ENCODE measurements at places on chromosomes 6 and 20.

GRCh38 chr6:108170332-108171290 lies 4.8 kb downstream of the NR2E1 start:
- DNase-seq, result no peak

GRCh38 chr20:58251979-58252591 lies 23.6 kb upstream of the ANKRD60 start:
- DNase-seq, result no peak

GRCh38 chr6:47111685-47112084 lies 69.6 kb upstream of the ADGRF1 start:
- DNase-seq, result no peak

- DNase-seq, result no peak
These were observed 324.2 kb upstream of the MAN1A1 start for GRCh38 chr6:119673741-119674140.

GRCh38 chr6:130322673-130323268 lies 43.0 kb upstream of the TMEM200A start:
- DNase-seq, result no peak

DNA sequence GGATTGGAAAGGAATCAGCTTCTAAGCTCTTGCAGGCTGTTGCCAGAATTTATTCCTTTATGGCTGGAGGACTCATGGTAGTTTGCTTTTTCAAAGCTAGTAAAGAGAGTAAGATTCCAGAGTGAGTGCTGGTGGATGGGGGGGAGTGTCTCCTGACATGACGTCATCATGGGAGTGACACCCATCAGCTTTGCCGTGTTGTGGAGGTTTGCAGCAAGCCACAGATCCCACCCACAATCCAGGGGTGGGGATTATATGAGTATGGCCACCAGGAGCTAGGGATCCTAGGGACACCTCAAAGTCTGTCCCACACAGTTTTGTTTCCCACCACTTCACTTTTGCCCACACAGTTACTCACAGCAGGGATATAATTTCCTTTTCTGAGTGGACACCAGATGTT lies 28.7 kb upstream of the PMEPA1 start:
- DNase-seq, result no peak

DNA sequence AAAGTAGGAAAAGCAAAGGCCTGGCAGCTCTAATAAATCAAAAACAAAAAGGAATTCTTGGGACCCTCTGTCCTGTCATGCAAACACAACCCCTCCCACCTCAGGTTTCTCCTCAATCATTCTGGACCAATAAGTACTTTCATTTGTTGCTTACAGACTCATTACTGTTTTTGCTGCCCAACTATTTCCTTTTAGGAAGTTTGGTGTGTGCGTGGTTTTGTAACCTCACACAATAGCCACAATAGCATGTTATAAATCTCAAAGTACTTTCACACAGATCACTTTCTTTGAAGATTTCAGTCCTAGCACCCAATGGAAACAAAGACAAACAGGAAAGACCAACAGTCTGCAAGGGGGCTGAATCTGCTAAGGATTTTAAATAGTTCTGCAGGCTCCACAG lies 4.5 kb downstream of the MRPL14 start:
- DNase-seq, result no peak

- no peak for DNase-seq
These were observed 81.3 kb upstream of the BHLHE23 start for GRCh38 chr20:63087872-63088680.

- DNase-seq, result no peak
These were observed 19.9 kb downstream of the PMEPA1 start for GRCh38 chr20:57689745-57690481.

DNA sequence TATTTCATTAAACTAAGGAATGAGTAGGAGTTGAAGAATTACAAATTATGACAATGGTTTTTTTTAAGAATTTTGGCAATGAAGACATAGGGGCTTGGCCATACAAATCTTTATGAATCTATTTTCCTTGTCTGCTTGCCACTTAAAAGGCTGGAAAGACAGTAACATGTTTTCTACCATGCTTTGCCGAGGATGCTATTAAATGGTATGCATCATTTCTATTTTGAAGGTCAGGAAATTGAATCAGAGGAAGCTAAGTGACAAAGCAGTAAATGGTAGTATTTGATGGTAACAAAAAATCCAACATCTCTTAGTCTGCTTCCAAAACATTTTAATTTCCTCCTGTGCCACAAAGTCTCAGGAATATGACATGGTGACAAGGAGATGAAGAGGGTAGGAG lies 287.2 kb downstream of the RFPL4B start:
- no peak for DNase-seq

DNA sequence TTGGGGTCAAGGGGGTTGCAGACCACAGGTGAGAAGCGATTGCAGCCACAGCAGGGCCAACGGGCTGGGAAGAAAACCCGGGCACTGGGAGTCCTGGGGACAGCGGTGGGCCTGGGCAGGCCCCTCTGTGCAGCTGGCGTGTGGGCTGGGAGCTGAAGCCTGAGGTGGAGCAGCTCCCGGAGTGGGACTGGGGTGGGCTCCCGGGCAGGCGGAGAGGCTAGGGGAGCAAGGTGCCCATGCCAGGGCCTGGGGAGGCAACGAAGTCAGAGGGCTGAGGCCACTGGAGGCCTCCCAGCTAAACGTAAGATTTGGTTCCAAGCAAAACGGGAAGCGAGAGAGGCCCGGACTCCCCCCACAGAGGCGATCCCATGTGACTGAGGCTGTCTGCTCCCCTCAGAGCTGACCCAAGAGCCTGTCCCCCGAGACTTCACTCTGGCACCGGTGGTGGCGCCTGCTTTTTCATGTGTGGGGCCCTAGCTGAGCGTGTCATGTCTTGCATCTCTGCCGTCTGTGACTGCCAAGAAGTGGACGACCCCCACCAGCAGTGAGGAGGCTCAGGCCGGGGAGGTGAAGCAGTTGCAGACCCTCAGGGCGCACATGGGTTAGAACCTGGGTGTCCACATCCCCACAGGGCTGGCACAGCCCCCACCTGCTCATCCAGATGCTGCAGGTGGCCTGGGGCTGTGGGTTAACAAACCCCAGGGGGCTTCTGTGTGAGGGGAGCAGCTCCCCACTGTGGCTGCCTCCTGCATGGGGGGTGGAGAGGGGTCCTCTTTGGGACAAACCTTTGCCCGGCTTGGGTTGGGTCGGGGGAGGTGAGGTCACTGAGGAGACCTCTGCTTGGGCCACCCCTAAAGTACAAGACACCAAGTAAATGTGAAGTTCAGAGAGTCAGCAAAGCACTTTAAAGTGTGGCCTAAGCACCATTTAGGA lies 212.3 kb downstream of the TAF4 start:
- DNase-seq, result no peak

DNA sequence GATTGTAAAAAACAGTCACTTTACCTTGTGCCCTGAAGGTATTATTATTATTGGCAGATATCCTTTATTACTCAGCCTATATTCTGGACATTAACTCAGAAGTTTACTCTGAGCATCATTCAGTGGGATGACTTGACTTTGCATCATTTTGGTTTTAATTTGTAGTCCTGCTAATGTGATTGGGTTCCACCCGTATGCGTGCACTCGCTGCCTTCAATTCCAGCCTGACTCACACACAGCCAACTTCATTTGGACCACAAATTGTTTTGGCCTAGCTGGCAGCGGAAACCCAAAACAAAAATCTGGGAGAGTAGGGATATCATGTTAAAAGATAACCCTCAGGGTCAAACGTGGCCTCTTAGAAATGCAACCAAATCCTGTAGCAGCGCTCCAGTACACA lies 704.4 kb upstream of the SLC35B3 start:
- DNase-seq, result no peak

DNA sequence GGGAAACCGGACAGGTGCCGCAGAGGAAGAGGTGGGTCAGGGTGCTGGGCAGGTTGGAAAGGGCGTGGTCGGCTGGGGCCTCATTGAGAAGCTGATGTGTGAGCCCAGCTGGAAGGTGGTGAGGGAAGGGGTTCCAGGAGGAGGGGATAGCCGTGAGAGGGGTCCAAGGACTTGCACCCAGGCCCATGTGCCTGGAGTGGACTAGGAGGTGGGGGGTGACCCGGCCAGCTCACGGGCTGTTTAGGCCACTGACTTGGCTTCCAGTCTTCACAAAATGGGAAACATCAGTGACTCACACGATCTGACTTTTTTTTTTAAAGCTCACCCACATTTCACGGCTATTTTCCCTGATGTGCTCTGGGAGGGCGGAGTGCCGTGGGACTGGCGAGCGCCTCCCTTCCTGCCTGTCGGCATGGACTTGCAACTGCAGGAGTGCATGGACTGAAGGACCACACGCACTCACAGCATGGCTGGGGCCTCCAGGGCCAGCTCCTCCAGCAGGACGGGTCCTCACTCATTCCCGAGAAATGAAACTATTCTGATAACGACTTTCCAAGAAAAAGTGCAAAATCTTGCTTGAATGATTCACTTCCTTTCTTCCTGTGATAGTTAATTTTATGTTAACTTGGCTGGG lies 13.5 kb upstream of the PDE10A start:
- no peak for DNase-seq

DNA sequence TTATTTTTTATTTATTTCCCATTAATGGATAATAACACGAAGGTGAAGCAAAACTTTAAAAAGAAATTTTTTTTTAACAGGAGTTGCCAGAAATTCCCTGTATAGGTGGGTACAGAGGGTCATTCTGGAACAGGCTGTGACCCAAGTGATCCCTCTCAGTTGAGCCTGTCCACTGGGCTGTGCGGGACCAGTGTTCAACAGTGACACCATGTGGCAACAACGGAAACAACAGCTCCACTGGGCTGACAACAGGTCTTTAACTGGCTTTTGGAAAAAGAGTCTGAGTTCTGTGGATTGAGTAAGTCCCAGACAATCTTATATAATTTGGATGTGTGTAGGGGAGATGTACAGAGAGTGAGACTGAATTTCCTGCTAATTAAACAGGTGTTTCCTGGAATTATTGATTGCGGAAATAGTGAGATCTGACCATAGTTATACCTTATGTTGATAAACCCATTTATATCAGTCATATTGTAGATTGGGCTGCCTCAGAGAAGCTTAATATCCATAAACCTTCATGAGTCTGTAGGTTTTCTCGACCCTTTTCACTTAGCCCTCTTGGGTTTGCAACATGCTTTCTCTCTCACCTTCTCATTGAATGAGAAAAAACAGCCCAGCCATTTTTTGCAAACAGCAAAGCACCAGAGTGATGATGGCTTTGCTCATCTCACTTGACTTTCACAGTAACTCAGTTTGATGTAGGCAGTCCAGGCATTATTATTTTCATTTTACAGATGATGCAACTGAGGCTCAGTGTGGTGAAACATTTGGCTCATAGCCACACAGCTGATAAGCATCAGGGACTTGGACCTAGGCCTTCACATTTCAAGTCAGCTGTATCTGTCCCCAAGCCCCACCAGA lies 17.5 kb downstream of the KIAA1755 start:
- DNase-seq, result no peak

GRCh38 chr6:87029711-87030314 lies 65.1 kb downstream of the CGA start:
- DNase-seq, result no peak

- peak; percentile 27 for DNase-seq
These were observed 1.7 kb downstream of the SCML4 start for GRCh38 chr6:107822176-107823046.

DNA sequence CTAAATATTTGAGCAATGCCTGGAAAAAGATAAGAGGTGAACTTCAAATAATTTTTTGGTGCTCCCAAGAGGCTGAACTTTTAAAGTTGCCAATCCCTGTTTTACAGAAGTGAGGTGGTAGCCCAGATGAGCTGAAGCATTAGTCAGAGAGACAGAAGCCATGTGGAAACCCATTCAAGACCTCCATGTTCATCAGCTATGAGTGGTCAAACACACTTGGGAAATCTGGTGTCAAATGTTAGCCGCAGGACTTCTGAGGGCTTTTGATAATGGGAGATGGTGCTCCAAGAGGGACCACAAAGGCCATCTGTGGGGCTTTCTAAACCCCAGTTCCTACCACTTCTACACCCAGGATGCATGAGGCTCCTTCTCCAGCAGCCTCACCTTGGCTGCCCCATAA lies 77.5 kb upstream of the MRPS10 start:
- no peak for DNase-seq

GRCh38 chr6:150336299-150336698 lies 32.5 kb upstream of the IYD start:
- no peak for DNase-seq

DNA sequence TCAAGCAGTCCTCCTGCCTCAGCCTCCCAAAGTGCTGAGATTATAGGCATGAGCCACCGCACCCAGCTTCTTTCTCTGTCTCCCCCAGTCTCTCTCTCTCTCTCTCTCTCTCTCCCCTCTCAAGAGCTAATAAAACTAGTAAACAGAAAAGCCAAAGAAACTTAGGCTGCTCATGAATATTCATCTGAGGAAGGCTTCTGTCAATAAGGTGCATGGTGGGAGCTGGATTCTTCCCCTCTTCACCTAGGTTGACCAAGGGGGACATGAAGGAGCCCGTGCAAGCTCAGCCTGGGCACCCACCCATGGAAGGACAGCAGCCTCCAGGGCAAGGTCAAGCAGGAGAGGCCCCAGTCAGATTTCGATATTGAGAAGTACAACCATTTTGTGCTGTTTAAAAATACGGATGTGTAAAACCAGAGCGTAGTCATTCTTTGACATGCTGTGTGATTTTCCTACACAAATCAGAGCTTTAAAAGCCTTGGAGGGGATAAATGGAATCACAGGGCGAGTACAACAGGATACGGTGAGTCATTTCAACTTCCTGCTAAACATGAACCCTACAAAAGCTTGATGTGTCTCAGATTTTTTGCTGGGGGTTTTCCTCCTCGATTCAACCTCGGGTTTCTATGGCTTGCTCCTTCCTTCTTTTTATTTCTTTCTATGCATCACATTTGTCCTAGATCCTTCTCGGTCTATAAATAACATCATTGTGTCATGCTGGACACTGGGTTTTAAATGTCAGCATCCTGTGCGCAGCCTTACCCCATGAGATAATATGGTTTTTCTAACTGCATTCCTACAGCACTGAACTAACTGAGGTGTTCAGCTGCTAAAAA lies 368.9 kb upstream of the JARID2 start:
- DNase-seq, result no peak

DNA sequence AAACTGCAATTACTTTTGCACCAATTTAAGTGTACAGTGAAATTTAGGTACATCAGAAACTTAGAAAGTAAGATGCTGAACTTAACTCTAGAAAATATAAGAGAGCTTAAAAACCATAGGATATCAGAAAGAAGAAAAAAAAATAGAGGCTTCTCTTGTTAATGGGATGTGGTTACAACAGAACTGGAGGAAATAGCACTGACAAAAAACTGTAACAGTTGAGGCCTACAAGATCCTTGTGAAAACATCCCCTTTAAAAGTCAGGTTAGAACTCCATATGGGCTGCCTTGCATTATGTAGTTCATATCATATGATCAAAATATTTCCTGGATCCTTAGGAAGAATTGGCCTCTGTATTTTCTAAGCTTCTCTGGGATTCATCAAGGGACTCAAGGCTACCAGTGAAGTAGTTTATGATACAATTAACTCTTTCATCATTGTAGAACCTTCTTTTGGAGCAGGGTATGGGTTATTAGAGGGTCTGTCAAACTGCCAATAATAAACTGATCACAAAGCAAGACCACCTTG lies 24.8 kb downstream of the MTCL3 start:
- DNase-seq, result no peak

- DNase-seq, result no peak
These were observed 4.6 kb downstream of the EMILIN3 start for GRCh38 chr20:41361757-41362747.

- DNase-seq, result no peak
These were observed 3.8 kb upstream of the APCDD1L start for GRCh38 chr20:58518896-58519593.
